ENCODE measurements at places on chromosomes 12 and 14. TPM values are rescaled to one million over a fixed set of nuclear protein-coding genes. Genes with fewer than 3 reads are reported as not detected.

DNA sequence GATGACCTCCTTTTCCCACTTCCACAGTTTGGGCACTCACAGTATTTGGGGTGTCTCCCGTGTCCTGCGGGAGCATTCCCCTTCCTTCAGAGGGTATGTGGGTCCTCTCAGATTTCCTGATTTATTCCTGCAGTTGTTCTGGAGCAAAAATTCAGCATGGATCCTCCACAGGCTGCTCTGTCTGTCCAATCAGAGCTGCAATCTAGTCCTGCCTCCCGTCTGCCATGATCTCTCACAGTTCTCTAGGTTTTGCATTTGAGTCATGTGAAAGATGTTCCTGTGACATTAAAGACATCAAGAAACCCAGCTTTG, 435.9 kb downstream of the TMTC2 start:
- no peaks in the 10 kb centered on the region for H3K36me3 ChIP-seq
- no peak overlapping the region for H3K4me3 ChIP-seq
- H3K27ac ChIP-seq = no peak overlapping the region
- no peaks in the 10 kb centered on the region for H3K4me1 ChIP-seq
- no peaks in the 10 kb centered on the region for H3K27me3 ChIP-seq
- DNase-seq = no peak

GRCh38 chr12:70831543-70831942, 89.0 kb downstream of the PTPRR start:
- no peaks in the 10 kb centered on the region for H3K4me1 ChIP-seq
- no peak overlapping the region for H3K4me3 ChIP-seq
- DNase-seq = no peak

RFX4 gene
- total RNA-seq = not detected

DNA sequence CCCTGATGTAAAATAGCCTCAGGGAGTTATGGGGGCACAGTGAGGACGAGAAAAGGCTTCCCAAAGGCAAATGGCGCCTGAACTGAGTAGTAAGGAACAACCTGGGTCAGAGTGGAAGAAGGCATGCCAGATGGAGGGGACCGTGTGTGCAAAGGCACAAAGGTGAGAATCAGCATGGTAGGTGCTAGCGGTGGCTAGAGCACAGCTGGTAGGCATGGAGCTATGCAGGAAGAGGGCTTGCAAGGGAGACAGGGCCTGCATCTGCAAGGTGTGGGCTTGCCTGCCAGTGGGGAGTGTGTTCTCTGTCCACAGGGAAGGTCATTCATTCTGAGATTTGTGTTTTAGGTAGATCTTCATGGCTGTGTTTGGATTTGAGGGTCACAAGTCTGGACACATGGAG, 18.5 kb upstream of the HSP90AA1 start:
- H3K27ac ChIP-seq = no peak overlapping the region
- no peaks in the 10 kb centered on the region for H3K27me3 ChIP-seq
- DNase-seq = no peak
- no peaks in the 10 kb centered on the region for H3K36me3 ChIP-seq

GRCh38 chr14:100018482-100018881, 46.7 kb upstream of the EVL start:
- peaks cover 16% of the 10 kb centered on the region for H3K4me1 ChIP-seq
- no peaks in the 10 kb centered on the region for H3K36me3 ChIP-seq
- H3K27me3 ChIP-seq = no peaks in the 10 kb centered on the region
- no peak overlapping the region for H3K4me3 ChIP-seq
- no peak overlapping the region for H3K27ac ChIP-seq
- DNase-seq = no peak

DNA sequence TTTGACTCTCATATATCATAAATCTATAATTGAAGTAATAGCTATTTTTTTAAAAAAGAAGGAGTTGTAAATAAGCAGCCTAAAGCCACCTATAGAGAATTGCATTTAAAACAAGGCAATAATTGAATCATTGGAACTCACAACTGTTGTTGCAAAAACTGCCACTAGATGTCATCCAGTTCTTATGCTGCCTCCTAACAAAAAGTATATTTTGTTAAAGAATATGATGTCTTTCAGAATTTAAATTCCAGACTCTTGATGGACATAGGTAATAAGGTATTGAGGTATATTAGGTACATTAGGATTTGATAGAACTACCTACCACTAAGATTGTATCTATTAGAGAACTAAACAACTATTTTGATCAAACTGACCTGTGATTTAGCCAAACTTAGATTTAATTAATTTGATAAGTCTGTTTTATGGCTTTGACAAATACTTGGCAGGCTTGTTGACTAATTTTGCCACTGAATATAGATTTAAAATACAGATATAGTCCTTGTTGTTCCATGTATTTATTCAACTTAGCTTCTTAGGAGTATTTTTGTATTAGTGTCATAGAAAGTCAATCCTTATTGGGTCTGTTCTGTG, 401.4 kb downstream of the RPL10L start:
- no peak for DNase-seq
- H3K27ac ChIP-seq = no peak overlapping the region
- no peaks in the 10 kb centered on the region for H3K36me3 ChIP-seq
- no peak overlapping the region for H3K4me3 ChIP-seq
- no peaks in the 10 kb centered on the region for H3K4me1 ChIP-seq

TEX22 gene
- total RNA-seq = not detected

GRCh38 chr12:76568130-76568529, 8.6 kb upstream of the OSBPL8 start:
- no peak for DNase-seq
- no peaks in the 10 kb centered on the region for H3K27me3 ChIP-seq
- no peak overlapping the region for H3K4me3 ChIP-seq
- no peaks in the 10 kb centered on the region for H3K4me1 ChIP-seq
- H3K27ac ChIP-seq = no peak overlapping the region

DNA sequence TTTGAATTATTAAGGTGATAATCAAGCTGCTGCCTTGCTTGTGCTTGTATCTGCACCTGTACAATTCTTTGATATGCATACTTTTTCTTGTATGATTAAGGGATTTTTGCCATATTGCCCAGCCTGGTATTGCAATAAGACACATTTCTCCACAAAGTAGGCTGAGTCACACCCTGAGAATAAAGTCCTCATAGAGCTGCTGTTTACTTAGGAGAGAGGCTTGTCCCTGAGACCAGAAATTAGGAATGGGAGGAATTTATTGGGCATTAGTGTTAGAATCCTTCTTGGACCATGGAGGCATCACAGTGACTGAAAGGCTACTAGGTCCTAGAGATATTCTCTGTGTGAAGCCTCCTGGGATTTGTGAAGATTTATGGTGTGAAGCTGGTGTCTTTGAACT, 506.8 kb upstream of the FBXO33 start:
- no peak overlapping the region for H3K27ac ChIP-seq
- no peaks in the 10 kb centered on the region for H3K27me3 ChIP-seq
- no peaks in the 10 kb centered on the region for H3K36me3 ChIP-seq
- no peak overlapping the region for H3K4me3 ChIP-seq

DNA sequence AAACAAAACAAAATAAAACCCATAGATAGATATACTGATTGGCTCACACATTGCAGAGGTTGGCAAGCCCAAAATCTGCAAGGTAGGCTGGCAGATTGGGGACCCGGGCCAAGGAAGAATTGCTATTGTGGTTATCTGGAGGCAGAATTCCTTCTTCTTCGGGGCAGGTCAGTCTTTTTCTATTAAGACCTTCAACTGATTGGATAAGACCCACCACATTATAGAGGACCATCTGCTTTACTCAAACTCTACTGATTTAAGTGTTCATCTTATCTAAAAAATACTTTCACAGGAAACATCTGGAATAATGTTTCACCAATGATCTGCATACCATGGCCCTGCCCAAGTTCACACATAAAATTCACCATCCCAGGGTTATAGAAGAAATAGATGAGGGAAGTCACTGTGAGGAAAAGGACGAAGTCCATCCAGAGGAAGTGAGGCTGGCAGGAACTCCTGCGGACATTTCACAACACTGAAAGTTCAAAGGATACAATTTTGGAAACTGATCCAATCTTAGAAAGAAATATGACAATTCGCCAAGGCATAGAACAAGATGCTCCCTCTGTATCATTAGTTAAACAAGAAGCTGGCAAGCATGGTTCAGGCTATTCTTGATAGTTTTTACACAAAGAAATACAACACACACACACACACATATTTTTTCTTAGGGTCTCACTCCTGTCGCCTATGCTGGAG, 127.6 kb upstream of the MED13L start:
- peaks cover 7% of the 10 kb centered on the region for H3K4me1 ChIP-seq
- no peak overlapping the region for H3K4me3 ChIP-seq

DNA sequence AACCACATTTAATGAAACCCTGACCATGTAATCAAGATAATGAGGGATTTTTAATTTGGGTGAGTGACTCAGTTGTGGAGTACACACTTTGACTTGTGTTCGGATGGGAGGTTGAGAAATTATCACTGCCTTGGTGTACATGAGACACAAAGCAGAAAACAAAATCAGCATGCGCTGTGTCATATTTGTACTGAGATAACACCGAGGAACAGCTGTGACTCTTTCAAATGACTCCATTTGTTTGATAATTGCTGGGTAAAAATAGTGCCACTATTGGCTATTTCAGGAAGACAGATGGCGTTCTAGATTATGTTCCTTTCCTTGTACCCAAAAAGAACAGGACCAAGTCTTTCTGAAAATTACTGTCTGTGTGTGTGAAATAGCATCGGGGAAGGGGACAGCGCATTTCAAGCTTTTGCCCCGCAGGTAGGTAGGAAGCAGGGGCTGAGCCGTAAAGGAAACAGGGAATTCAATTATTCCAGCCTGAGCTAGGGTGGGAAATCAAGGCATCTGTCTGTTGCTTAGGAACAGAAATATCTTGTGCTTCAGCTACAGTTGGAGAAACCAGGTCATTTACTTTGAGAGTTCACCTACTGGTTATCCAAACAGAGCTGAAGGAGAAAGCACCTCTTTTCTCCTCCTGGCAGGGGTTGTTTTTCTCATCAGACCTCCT, 114.3 kb downstream of the SNAPC1 start:
- no peak overlapping the region for H3K27ac ChIP-seq
- no peak overlapping the region for H3K4me3 ChIP-seq
- H3K27me3 ChIP-seq = no peaks in the 10 kb centered on the region

GRCh38 chr14:41615011-41615595, 8.4 kb downstream of the LRFN5 start:
- no peaks in the 10 kb centered on the region for H3K4me1 ChIP-seq
- no peaks in the 10 kb centered on the region for H3K27me3 ChIP-seq
- no peak overlapping the region for H3K27ac ChIP-seq
- DNase-seq = no peak

- H3K4me3 ChIP-seq = no peak overlapping the region
- peak; percentile 51 for DNase-seq
- H3K27me3 ChIP-seq = no peaks in the 10 kb centered on the region
- H3K27ac ChIP-seq = no peak overlapping the region
These were observed 9.4 kb upstream of the KRT74 start for GRCh38 chr12:52582971-52583456.

GYS2 gene
- total RNA-seq = not detected

DNA sequence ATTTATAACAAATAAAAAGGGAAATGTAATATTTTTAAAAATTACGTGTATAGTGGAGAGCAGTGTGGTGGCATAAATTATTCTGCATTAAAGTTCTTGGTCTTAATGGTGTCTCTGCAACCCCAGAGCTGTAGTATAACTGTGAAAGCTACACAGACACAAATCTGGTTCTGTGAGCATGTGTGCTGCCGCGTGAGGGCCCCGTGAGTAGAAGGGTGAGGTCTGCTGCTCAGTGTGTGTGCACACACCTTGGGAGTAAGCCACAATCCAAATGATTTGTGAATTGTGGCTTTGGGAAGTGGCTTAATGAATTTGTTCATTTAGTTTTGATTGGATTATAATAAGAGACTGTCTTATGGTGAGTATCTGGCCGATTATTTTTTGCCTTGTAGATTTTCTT, 16.8 kb downstream of the PELI2 start:
- H3K27me3 ChIP-seq = no peaks in the 10 kb centered on the region
- no peak for DNase-seq
- H3K36me3 ChIP-seq = no peaks in the 10 kb centered on the region
- H3K4me3 ChIP-seq = no peak overlapping the region
- H3K27ac ChIP-seq = no peak overlapping the region

All from upper lobe of left lung (tissue), 6 donors.